Cardiac septum (tissue), 1 donor: ENCODE measurements at places on chromosomes 11 and 22.

GRCh38 chr11:43639224-43639623, 41.3 kb upstream of the HSD17B12 start:
- DNase-seq, result no peak

- no peak for DNase-seq
These were observed 15.9 kb downstream of the DKK3 start for GRCh38 chr11:11992257-11993212.

DNA sequence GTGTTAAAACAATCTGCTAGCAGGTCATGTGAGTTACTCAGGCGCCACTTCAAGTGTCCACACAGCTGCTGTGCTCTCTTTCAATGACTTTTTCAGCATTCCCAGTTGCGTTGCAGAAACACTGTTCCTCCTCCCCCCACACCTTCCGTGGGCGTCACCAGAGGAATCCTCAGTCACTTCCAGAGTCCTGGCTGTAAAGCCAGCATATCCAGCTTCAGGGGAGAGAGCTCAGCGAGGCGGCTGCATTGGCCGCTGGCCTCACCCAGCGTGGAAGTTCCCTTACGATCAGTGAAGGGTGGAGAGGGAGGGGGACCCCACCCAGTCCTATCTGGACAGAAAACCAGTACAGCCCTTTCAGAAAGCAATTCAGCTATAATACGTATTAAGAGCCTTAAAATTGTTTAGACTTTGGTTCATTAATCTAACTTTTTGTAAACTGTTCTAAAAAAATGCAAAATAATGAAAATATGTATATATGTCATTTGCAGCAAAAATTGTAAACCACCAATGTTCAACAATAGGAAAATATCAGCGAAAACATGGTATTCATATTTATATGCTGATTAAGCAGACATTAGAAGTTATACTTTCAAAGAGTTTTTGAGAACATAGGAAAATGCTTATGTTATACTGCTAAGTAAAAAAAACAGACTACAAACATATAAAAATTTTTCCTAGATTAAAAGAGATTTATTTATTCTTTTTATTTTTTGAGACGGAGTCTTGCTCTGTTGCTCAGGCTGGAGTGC, 2.8 kb upstream of the ANO9 start:
- no peak for DNase-seq

GRCh38 chr11:130600616-130601015, 152.2 kb downstream of the ADAMTS15 start:
- no peak for DNase-seq

DNA sequence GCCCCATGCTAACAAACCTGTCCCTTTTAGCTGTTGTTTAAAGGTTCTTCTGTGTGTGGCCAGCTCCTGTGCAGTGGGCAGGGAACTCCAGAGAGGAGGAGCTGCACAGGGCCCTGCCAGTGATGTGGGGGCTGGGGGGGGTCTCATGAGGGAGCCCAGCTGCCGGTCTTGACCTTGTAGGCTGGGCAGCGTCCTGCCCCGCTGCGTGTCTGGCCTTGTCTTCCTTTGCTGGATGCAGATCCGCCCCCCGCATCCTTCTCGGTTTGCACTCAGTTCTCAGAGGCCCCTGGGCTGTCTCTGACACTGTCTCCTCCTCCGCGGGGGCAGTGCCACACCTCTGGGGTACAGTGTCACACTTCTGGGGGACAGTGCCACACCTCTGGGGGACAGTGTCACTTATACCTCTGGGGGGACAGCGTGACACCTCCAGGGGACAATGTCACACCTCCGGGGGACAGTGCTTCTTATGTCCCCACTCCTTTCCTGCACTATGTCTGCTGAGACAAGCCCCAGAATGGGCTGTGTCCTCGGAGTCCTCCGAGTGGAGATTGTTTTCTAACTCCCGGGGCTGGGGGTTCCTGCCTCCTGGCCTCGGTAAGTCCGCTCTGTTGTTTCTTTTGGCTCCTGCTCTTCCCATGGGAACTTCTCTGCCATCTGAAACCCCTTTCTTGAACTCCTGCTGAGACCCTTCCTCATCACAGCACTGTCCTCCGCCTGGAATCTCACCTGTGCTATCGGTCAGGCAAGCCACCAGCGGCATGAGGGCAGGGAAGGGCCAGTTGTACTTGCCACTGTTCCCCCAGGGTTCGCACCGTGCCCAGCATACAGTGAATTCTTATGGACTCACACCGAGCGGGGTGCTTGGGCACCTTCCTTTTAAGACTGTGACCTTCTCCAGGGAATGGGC, 788.3 kb downstream of the TBC1D22A start:
- no peak for DNase-seq

GRCh38 chr22:47327241-47327640, 564.8 kb downstream of the TBC1D22A start:
- no peak for DNase-seq

DNA sequence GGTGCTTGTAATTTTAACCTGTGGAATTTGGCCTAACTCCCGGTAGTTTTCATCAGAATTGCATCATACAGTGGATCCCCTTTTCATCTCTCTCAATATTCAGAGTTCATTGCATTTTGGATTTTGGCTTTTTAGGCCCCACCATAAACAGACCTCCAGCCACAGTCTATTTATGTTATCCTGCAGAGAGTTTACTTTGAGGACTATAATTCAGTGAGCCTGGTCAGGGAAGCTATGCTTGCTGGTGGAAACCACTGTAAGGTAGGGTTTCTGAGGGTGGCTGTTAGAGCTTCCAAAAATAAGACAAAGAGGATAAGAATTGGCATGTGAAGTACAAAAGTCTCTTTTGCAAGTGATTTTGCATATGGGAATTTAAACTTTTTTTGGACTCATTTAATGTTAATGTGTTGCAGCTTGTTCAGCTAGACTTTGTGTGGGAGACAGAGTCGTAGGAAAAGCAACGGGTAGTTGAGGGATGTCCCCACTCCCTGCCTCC, 34.8 kb upstream of the DDI1 start:
- no peak for DNase-seq
